ENCODE measurements at places on chromosomes 6 and 20. TPM values are rescaled to one million over a fixed set of nuclear protein-coding genes. Genes with fewer than 3 reads are reported as not detected.

GRCh38 chr6:161074496-161075121 is 83.0 kb downstream of the MAP3K4 start:
- no peaks in the 10 kb centered on the region for H3K36me3 ChIP-seq
- no peak for DNase-seq
- H3K27me3 ChIP-seq: no peaks in the 10 kb centered on the region

DNA sequence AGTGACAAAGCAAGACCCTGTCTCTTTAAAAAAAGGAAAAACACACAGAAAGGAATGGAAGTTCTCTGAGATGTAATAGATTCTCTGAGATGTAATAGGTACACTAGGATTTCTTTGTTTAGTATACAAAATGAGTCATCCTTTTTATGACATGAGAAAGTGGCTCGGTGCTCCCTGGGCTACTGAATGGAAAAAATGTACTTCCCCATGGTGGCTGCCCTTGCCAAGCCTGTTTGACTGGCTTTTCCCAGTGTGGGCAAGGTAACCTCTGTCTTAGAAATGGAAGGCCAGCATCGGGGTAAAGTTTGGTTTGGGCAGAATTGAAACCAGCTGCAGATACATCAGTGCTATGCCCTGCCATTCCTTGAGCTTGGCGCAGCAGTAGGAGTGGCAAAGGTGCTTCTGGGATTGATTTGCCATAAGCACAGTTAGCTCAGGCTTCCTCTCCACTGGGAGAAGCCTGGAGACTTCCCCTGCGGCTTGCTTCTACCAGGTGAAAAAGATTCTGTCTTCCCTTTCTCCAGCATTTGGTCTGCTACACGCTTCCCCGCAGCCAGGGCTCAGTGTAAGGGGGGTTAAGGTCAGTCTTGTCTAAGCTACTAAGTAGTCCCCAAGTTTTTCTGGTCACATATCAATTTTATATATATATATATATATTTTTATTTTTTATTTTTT is 24.5 kb downstream of the ARFGEF2 start:
- no peak overlapping the region for H3K27ac ChIP-seq
- H3K36me3 ChIP-seq: peaks cover 15% of the 10 kb centered on the region
- H3K4me1 ChIP-seq: no peaks in the 10 kb centered on the region
- no peak overlapping the region for H3K4me3 ChIP-seq

DNA sequence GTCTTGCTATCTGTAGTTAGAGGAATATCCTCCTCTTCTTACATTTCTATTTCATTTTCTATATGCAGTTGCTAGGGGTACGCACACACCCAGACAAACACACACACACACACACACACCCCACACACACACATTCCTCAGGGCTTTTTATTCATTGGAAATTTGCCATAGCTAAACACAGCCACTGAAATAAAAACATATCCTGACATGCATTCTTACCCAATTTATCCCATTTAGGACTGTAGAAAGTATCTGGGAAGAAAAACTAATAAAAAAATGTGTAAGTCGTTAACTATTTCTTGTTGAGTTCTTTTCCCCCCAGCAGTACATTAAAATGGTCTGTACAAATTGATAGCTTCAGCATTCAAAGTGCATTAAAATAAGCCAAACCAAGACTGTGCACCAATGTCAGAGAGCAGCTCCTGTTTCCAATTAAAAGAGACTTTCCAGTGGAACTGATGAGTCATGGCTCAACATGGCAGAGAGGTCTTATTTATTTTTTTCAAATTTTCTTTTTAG is 357.9 kb upstream of the AGPAT4 start:
- H3K4me1 ChIP-seq: peaks cover 28% of the 10 kb centered on the region
- H3K27me3 ChIP-seq: no peaks in the 10 kb centered on the region
- H3K27ac ChIP-seq: peak overlapping the region; percentile 65
- H3K4me3 ChIP-seq: no peak overlapping the region

DNA sequence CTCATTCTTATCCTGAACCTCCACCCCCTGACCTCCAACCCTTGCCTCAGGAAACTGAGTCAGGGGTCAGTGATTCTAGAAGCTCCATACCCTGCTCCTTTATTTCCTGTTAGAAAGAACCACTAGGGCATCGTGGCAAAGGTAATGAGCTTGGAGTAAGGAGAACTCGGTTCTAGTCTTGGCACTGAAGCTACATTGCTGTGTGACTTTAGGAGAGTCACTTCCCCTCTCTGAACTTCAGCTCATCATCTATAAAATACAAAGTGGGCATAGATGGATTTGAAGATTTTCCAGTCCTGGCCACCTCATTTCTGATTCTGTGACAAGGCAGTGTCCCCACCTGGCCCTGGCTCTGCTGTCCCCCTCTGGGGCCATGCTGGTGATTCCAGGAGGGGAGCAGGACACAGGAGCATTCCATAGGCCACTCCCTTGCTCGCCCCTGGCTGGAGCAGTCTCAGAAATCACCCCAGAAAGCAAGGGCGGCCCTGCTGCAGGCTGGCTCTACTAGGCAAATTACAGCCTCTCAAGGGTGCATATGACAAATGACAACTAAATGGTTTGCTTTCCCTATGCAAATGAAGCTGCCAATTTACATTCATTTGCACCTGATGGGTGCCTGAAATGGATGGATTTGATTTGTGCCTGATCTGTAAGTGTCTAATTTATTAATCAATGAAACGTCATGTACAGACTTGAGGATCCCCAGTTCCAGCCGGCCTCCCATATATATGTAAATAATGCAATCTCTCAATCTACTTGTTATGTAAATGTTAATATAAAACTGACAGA is 62.2 kb downstream of the LRFN2 start:
- H3K4me1 ChIP-seq: no peaks in the 10 kb centered on the region
- no peak overlapping the region for H3K4me3 ChIP-seq
- no peak overlapping the region for H3K27ac ChIP-seq
- H3K27me3 ChIP-seq: no peaks in the 10 kb centered on the region
- DNase-seq: no peak

DNA sequence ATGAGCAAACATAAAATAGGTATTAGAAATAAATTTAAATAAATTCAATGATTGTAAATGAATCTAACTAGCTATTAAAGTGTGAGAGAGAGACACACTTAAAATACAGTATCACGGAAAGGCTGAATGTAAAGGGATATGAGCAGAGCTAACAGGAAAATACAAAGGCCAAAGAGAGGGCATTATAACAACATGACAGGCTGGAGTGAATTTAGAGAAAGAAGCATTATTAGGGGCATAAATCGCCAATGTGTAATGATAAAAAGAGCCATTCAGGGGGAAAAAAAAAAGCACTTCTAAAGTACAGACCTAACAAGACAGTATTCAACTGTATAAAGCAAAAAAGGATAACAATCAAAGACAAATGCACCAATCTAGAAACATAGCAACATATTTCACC is 28.1 kb downstream of the DACT2 start:
- no peaks in the 10 kb centered on the region for H3K36me3 ChIP-seq
- H3K4me3 ChIP-seq: no peak overlapping the region

DNA sequence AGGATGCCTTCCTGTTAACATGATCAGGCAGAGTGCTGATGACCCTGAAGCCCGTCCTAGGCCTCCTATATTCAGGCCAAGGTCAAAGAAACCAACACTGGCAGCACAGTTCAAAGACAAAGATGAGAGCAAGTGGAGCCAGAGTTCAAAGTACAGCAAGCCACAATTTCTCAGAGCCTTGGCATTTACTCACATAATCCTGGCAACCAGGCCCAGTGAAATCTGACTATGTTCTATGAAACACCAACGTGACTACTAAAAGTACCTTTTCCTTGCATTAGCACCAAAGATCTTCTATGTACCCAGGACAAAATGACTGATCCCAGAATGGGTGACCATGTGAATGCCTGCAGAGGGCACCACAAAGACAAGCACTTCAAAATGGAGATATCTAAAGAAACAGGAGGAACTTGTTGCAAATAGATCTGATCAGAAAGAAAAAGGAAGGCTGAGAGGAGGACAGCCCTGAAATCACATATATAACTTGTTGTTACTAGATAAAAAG is 3.9 kb downstream of the NFS1 start:
- no peak overlapping the region for H3K4me3 ChIP-seq
- H3K27ac ChIP-seq: no peak overlapping the region
- no peaks in the 10 kb centered on the region for H3K27me3 ChIP-seq
- DNase-seq: no peak

GRCh38 chr6:43773050-43773979 is 3.3 kb downstream of the VEGFA start:
- H3K36me3 ChIP-seq: peaks cover 11% of the 10 kb centered on the region
- peaks cover 56% of the 10 kb centered on the region for H3K4me1 ChIP-seq

GRCh38 chr6:150527100-150527499 is 72.6 kb upstream of the PLEKHG1 start:
- peak overlapping the region; percentile 77 for H3K27ac ChIP-seq
- H3K27me3 ChIP-seq: no peaks in the 10 kb centered on the region
- DNase-seq: peak; percentile 74
- peaks cover 31% of the 10 kb centered on the region for H3K4me1 ChIP-seq
- no peak overlapping the region for H3K4me3 ChIP-seq

- no peaks in the 10 kb centered on the region for H3K4me1 ChIP-seq
- DNase-seq: no peak
- no peaks in the 10 kb centered on the region for H3K36me3 ChIP-seq
These were observed 40.2 kb downstream of the PLAGL1 start for GRCh38 chr6:143967706-143968376.

DNA sequence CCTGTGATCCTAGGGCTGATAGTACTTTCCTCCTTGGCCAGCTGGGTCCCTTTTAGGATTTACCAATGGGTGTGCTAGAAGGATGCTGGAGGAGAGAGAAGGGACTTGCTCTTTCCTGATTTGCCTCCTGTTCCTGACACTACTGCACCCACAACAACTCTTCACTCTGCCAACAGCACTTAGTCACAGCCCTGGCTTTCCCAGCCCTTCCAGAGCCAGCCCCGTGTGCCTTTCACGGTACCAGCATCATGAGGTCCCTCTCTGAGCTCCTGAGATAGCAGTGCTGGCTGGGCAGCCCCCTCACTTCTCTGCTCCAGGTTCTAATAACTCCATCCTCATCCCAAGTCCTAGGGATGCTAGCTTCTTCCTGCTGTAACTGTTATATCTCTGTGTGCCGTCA is 80.9 kb downstream of the DNAH8 start:
- no peak for DNase-seq
- peaks cover 8% of the 10 kb centered on the region for H3K27me3 ChIP-seq
- H3K27ac ChIP-seq: no peak overlapping the region
- no peak overlapping the region for H3K4me3 ChIP-seq
- H3K4me1 ChIP-seq: no peaks in the 10 kb centered on the region

DNA sequence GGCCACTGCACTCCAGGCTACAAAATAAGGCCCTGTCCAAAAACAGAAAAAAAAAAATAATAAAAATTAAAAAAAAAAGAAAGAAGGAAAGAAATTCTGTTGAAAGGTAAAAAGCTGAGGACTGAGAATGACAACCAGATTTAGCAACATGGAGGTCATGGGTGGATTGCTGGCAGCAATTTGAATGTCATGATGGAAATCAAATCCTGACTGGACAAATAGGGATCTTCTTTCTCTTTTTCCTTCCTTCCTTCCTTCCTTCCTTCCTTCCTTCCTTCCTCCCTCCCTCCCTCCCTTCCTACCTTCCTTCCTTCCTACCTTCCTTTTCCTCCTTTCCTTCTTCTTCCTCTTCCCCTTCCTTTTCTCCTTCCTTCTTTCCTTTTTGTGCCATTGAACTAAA is 553.3 kb upstream of the FLRT3 start:
- H3K36me3 ChIP-seq: no peaks in the 10 kb centered on the region
- no peak for DNase-seq
- no peak overlapping the region for H3K4me3 ChIP-seq
- peaks cover 15% of the 10 kb centered on the region for H3K4me1 ChIP-seq
- H3K27me3 ChIP-seq: no peaks in the 10 kb centered on the region
- no peak overlapping the region for H3K27ac ChIP-seq

- no peak overlapping the region for H3K27ac ChIP-seq
- no peaks in the 10 kb centered on the region for H3K36me3 ChIP-seq
- H3K4me1 ChIP-seq: peaks cover 11% of the 10 kb centered on the region
These were observed 214.8 kb downstream of the PRKN start for GRCh38 chr6:162512744-162513143.

GRCh38 chr20:2305479-2305878 is 9.7 kb downstream of the TGM3 start:
- no peaks in the 10 kb centered on the region for H3K4me1 ChIP-seq
- H3K36me3 ChIP-seq: no peaks in the 10 kb centered on the region
- H3K27me3 ChIP-seq: no peaks in the 10 kb centered on the region
- no peak overlapping the region for H3K27ac ChIP-seq
- no peak for DNase-seq

GRCh38 chr6:43842231-43842794 is 72.3 kb downstream of the VEGFA start:
- H3K27me3 ChIP-seq: no peaks in the 10 kb centered on the region
- DNase-seq: no peak
- H3K27ac ChIP-seq: no peak overlapping the region
- H3K4me3 ChIP-seq: no peak overlapping the region
- H3K36me3 ChIP-seq: no peaks in the 10 kb centered on the region

- no peak for DNase-seq
- no peaks in the 10 kb centered on the region for H3K27me3 ChIP-seq
- no peak overlapping the region for H3K4me3 ChIP-seq
- no peak overlapping the region for H3K27ac ChIP-seq
- no peaks in the 10 kb centered on the region for H3K4me1 ChIP-seq
These were observed 255.9 kb upstream of the DEFB112 start for GRCh38 chr6:50305660-50306059.

DNA sequence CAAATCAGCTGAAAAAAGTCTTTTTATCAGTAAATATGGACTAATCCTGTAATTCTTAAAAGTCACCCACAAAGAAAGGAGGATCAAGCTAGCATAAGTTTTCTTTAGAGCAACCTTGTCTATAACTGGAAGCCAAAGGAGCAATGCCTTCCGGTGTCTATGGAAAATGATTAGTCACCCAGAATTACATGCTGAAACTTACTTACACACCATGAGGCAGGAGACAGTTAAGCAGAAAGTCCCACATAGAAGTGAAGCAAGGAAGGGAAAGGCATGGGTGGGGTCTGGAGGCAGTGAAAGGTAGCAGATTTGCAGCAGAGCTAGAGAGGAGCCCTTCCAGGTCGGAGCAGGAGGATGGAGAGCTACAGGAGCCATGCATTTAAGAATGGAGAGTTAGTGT is 153.7 kb upstream of the RIPOR2 start:
- no peak overlapping the region for H3K27ac ChIP-seq
- no peak for DNase-seq
- no peaks in the 10 kb centered on the region for H3K27me3 ChIP-seq
- H3K36me3 ChIP-seq: peaks cover 39% of the 10 kb centered on the region
- H3K4me3 ChIP-seq: no peak overlapping the region

FAM50B gene
- total RNA-seq: 15.3 TPM

RAD21L1 gene
- total RNA-seq: not detected

HDGFL1 gene
- total RNA-seq: not detected

UST gene
- total RNA-seq: 21.8 TPM

SNAP91 gene
- total RNA-seq: 2.2 TPM

METTL24 gene
- total RNA-seq: 41.0 TPM

AFG1L gene
- total RNA-seq: 3.5 TPM

USP49 gene
- total RNA-seq: 2.8 TPM

GTSF1L gene
- not detected for total RNA-seq

C20orf204 gene
- 0.33 TPM for total RNA-seq

All from sigmoid colon (tissue), 7 donors.